Suprapubic skin (tissue), 4 donors: ENCODE measurements at places on chromosomes 12 and 14. TPM values are rescaled to one million over a fixed set of nuclear protein-coding genes. Genes with fewer than 3 reads are reported as not detected.

- DNase-seq: no peak
Observed at GRCh38 chr12:56162468-56163290, 4.5 kb downstream of the MYL6 start.

DNA sequence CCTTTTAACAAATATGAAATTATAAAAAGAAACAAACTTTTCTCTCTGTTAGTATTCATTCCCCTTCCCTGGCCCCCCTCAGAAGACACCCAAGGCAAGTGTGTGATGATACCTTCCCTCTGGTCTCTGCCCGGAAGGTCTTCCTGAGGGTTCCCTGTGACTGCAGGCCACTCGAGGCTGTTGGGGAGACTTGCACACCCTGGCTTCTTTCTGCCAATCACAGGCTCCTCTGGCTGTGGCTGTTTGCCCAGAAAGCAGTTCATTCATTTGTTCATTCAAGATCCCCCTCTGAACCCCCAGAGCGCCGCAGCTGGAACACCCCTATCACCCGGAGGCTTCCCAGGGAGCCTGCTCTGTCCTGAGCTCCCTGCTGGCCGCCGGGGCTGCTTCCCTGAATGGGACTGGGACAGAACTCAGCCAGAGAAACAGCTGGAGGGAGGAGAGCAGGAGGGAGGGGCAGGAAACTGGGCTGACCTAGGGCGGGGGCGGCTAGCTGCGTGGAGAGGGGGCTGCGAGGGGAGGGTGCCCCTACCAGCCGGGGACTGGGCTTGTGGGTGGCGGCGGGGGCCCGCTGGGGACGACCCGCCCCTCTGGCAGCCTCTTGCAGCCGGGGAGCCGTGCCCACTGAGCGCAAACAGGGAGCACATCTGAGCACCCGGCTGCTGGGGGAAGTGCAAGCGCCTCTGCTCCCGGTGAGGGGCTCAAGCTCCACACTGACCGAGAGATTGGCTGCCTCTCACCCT, at the start of gene CMKLR1:
Gene CMKLR1, minus strand, starts transcription at position 397 of the 743 bp plus-strand sequence. CDS start 45,720 bp downstream, outside the sequence.
- DNase-seq: peak; percentile 72

GRCh38 chr12:123056709-123057108, 76.2 kb downstream of the ARL6IP4 start:
- DNase-seq: no peak

AJUBA gene
- 81.0 TPM for total RNA-seq

- no peak for DNase-seq
Observed at GRCh38 chr12:69007101-69007854, 74.3 kb upstream of the CPM start.

DNA sequence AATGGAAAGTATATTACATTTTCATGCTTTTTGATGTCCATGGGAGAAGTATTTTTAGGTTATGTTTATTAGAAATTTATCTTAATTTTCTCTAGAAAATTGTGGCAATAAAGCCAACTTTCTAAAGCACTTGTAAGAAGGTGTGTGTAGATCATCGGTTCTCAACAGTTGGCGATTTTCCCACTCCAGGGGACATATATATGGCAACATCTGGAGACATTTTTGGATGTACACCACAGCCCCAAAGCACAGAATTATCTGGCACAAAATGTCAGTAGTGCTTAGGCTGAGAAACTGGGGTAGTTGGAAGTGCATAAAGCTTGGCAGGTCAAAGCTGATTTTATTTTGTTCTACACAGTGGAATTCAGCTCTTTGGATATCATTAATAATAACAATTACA, 86.9 kb downstream of the FLRT2 start:
- no peak for DNase-seq

- no peak for DNase-seq
Observed at GRCh38 chr12:5807514-5808219, 137.4 kb downstream of the ANO2 start.

DNA sequence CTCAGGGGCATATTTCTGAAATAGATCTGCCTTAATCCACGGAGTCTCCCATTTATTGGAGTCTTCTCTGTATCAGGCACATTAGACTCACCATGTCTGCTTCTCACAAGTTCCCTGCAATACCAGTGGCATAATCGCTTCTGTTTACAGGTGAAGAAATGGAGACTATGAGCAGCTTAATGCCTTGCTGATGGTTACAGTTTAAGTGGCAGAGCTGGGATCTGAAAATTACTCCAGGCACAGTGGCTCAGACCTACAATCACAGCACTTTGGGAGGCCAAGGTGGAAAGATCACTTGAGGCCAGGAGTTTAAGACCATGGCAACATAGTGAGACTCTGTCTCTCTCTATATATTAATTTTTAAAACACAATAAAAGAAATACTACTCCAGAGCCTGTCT, 7.3 kb upstream of the RIC8B start:
- DNase-seq: no peak

GRCh38 chr12:46661110-46661845, 164.5 kb downstream of the SLC38A4 start:
- no peak for DNase-seq

DNA sequence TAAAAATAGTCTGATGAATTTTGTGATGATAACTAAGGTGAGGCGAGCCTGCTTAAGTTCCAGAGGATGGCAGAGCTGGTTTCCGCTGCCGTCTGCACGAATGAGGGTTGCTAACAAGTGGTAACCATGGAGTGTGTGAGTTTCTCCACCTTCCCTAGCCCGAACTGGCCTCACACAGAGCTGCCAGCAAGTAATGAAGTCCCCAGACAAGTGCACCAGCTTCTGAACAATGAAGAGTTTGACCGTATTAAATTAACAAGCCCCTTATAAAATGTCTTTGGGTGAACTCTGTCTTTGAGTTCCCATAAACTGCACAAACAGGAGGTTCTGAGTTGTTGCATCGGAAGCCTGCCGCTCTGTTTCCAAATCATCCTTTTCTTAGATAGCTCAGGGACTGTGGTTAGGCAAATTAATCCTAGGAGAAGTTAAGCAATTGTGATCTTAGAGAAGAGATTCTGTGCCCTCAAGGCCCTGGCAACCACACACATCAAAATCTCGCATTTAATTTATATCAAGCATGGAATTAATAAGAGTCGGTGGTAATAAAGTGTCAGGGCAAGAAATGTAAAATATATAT, 274.1 kb upstream of the DAAM1 start:
- no peak for DNase-seq

AICDA gene
- not detected for total RNA-seq

TOGARAM1 gene
- 14.9 TPM for total RNA-seq

- DNase-seq: no peak
Observed at GRCh38 chr12:120241561-120242274, 23.8 kb downstream of the PXN start.

- no peak for DNase-seq
Observed at GRCh38 chr14:20969336-20969735, 14.0 kb downstream of the RNASE2 start.

NEUROD4 gene
- not detected for total RNA-seq

DNA sequence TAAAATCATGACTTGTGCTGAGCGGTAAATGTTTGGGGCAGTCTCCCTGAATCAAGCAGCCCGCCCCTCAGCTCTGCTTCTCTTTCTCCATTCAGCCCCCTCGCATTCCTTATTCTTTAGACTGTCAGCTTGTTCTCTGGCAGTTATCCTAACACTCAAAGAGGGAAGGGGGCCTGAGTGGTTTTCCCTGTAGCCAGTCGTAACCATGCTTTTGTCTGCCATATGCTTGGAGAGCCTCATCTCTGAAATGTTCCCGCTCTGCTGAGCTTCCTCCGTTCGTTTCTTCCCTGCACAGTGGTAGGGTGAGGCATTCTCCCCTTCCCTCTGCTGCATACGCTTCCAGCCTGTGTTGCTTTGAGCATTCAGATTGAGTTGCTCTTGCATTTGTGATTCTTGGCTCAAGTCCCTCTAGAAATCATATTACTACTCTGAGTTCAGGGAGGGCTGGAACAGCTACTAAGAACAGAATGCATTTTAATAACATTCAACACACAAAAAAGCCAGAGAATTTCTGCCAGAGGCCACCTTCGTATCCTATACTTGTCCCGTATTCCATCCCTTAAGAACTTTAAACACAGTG, 119.7 kb downstream of the FBXL14 start:
- DNase-seq: no peak

DNA sequence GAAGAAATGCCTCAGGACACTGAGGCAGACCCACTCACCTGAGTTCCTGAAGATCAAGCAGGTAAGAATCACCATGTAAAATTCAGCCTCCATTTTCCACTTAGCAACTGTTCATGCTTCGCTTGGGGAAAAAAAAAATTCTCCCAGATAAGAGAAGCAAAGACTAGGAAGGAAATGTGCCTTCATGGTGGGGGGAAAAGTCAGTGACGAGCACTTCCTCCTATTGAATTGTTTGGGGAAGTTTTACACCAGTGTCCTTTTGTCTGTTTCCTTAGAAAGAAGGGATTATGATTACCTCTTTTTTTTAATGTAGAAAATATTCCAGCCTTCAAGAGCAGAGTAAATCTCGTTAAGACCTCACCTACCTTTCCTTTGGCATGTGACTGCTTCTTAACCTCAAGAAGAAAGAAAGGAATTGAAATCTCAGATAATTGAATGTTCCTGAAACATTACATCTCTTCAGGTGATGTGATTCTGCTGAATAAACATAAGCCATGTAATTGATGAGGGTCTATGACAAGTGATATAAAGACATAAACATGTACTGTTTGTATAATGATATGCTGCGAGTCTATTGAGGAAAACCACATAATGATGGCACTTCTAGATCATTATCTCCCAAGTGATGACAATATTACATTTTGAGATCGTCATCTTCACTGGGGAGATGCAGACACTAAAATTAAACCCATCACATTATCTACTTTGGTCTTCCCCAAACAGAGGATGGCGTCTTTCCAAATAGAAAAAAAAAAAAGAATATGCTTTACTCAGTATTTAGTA, at the start of gene PTPRB:
Gene PTPRB, minus strand, starts transcription at position 127 of the 783 bp plus-strand sequence. Its CDS starts 34 bp downstream, at position 93.
- no peak for DNase-seq

GRCh38 chr12:92063641-92064040, 82.0 kb downstream of the BTG1 start:
- no peak for DNase-seq

PMCH gene
- total RNA-seq: not detected

- no peak for DNase-seq
Observed at GRCh38 chr14:96739200-96739910, 57.8 kb upstream of the VRK1 start.

GRCh38 chr14:34322940-34323418, 139.1 kb downstream of the SPTSSA start:
- peak; percentile 82 for DNase-seq

GRCh38 chr14:54425068-54425467, 16.1 kb downstream of the CNIH1 start:
- DNase-seq: no peak

- no peak for DNase-seq
Observed at GRCh38 chr14:77275601-77276017, 4.6 kb upstream of the NGB start.

NOVA1 gene
- total RNA-seq: 1.5 TPM

PTGER2 gene
- 0.49 TPM for total RNA-seq

DNA sequence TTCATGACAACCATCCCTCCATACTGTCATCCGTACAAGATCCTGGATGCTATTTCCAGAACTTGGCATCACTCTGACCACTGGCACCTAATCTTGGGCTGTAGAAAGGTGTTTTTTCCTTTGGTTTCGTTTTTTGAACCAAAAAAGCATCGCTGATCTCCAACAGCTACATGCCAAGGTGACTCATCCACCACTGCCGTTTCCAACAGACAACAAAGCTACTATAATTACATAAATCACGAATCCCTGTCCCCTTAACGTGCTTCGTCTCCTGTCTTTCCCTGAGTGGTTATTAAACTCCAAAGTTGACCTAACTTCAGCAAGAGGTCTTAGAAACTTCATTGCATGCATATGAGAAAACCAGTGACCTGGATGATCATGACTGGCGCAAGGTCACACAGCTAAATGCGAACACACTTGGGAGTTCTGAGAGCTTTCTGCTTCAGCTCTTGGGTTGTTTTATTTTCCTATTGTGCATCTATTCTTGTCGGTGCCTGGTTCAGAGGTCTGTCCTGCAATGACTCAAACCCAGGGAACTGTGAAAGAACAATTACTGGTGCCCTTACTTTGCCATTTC, 99.9 kb downstream of the PPM1H start:
- DNase-seq: no peak

RNF34 gene
- total RNA-seq: 23.6 TPM

GRCh38 chr12:130236446-130236845, 74.2 kb downstream of the FZD10 start:
- DNase-seq: no peak

IL22 gene
- total RNA-seq: not detected

DNA sequence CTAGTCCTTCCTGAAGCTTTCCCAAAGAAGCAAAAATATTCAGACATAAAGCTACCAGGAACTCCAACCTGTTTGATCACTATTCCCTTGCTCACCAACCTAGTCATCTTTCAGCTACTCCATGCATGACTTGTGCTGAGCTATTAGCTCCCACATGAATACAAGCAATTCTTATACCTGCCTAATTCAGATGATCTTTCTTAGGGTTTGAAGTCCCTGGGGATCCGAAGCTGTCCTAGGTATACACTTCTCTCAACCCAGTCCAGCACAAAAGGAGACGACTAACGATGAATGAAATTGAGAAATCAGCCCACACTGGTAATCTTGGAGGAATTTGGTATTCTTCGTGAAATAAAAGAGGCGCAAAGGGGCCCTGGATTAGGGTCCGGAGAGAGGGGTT, 631 bp upstream of the PTGR2 start:
- no peak for DNase-seq

KRT72 gene
- total RNA-seq: 19.2 TPM

PRKAB1 gene
- 28.6 TPM for total RNA-seq

DNA sequence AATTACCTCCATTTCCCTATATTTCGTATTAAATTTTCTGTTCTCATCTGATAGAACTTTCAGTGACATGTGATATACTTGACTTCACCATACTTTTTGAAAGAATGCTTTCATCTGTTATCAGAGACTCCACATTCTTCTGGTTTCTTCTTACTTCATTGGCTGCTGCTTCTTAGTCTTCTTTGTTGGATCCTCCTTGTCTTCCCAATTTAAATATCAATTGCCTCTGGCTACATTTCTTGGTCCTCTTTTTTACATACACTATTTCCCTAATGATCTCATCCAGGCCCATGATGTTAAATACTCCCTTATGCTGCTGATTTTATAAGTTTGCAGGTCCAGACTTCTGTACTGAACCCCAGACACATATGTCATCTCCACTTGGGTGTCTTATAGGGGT, 22.0 kb downstream of the OR5AU1 start:
- no peak for DNase-seq

GRCh38 chr14:42407153-42407552, 800.5 kb downstream of the LRFN5 start:
- DNase-seq: no peak

DNA sequence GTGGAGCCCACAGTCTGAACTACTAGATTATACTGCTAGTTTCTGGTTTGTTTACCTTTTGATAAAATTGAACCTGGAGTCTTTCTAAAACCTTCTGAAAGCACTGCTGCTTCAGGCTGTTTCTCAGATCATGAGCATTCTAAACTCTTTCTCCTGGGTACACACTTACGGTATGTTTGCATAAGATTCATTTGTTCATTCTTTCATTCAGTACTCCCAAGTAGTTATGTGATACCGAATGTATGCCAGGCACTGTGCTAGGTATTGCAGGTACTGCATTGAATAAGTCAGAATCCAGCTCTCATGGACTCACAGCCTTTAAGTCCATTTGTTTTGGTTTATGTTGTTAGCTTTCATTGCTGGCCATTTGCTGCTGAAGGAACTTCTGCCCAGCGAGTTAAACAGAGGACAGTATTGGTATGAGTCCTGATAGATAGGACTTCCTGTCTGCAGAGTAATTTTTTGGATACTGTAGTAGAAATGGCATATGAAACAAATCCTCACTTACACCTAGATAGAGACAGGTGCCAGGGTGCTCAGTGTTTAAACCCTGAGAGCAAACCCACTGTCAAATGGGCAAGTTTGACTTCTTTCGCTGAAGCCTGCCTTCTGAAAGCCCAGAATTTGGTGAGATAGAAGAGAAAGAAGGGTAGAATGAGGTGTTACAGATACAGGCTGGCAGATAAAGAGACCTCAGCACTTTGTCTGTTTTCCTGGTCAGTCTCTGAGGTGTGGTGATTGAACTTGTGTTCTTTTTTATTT, 2.1 kb downstream of the SUSD6 start:
- DNase-seq: no peak
